ENCODE measurements at places on chromosomes 6 and 20.

DNA sequence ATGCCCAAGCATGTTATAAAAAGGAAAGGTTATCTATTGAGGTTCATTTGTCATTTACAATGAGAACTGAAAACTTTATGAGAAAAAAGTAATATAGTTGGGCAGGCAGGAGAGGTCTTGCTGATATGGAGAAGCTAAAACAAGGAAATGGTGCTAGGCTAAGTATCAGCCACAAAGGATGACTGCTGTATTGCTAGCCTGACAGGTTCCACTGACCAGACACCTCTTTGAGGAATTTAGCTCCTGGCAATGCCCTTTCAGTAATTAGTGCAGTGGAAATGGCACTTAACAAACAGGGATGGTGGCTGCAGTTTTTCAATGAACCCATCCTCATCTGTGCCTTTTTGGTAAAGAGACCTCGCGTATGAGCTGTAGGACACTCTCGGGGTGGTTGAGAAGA, 284.4 kb downstream of the ZFAND3 start:
- no peak for DNase-seq

GRCh38 chr6:34836008-34836407, 44.1 kb downstream of the BLTP3A start:
- no peak for DNase-seq

GRCh38 chr6:26301638-26302037, 63.4 kb upstream of the BTN3A2 start:
- no peak for DNase-seq

DNA sequence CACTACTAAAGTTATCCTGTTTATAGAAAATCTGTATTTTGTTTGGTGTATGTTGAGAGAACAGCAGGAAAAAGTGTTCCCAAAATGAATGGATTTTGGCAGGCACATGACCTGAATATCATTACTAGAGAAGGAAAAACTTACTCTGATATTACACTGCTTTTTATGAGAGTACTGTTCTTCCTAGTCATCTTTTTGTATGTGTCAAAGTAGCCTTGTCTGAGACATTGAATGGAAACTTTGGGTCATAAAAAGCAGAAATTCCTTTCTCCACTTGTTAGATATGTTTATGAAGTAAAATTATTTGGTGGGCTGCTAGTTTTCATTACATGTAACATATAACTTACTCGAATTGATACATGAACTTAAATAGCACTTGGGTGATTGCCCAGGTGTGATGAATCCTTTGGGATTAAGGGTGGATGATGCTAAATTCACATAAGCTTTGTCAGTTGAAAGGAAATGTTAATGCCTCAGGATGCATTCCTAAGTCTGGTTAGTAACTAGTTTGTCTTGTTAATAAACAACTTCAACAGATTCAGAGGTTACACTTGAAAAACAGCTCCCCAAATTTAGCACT, 206.7 kb downstream of the CENPW start:
- DNase-seq = no peak

GRCh38 chr6:21741221-21742109, 147.9 kb downstream of the SOX4 start:
- DNase-seq = no peak

- no peak for DNase-seq
These were observed 973.6 kb downstream of the EYS start for GRCh38 chr6:64733433-64733832.

GRCh38 chr20:22861990-22862389, 173.1 kb upstream of the SSTR4 start:
- DNase-seq = no peak

DNA sequence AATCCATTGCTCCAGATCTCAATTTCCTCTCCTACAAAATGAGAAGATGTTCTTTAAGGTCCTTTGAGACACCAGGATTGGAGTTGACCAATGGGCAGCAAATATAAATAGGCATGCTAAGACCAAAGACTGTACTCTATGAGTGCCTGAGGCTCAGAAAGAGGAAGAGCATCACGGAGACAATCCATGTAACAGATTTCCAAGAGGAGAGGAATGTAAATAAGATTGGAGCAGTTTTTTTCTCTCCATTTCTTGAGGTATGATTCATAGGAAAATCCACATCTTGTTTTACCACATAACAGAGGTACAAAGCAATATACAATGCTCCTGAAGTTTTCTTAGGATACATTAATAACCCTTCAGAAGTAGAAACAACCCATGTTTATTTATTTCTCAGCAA, 109.8 kb downstream of the UBE3D start:
- peak; percentile 60 for DNase-seq

DNA sequence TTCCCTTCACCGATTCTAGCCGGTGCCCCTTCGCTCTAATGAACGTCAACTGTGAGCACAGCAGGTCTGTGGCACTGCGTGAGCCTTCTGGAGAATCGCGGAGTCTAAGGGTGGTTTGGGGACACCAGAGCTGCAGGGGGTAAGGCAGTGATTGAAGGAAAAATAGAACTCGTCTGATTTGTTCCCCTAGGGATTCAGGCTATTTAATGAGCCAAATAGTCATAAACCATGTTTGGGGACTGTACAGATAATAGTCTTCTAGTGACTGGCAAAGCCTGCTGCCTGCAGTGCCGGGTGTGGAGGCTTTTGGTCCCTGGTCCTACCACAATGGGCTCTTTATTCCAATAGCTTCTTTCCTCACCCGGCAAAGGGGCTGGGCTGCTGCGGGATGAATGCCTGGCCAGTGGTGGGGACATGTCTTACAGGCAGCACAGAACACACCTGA, 11.1 kb upstream of the NTSR1 start:
- DNase-seq = no peak

DNA sequence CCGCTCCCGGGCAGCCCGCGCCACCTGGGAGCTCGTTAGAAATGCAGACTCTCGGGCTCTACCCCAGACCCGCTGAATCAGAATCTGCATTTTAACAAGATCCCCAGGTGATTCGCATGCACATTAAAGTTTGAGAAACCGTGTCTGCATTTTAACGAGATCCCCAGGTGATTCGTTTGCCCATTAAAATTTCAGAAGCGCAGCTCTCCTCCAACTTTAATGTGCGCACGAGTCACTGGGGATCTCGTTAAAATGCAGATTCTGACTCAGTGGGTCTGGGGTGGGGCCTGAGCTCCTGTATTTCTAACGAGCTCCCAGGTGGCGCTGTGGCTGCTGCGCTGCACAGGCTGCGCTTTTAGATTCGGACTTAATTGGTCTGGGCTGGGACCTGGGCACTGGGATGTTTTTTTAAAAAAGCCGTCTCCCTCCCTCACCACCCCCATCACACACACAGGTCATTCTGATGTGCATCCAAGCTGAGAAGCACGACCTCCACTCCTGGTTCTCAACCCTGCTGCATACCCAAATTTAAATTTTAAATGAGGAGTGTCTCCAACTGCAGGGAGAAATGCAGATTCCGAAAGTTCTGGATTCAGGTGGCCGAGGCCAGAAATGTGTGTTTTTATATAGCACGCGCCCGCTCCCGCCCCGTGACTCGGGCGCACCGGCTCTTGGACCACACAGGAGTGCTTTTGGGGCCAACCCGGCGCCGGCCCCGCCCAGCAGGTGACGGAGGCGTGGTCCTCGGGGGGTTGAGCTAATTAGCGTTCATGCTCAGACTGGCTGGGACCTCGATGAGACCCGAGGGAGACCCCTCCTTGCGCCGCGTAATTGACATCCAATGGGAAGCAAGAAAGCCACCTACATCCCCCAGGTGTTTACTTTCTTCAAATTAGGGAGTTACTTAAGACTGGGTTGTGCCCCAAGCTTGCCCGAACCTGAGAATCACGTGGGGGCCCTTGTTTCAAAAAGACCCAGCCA, 85.8 kb downstream of the ZFP64 start:
- peak; percentile 57 for DNase-seq

GRCh38 chr20:53037621-53038020, 65.5 kb downstream of the TSHZ2 start:
- no peak for DNase-seq

GRCh38 chr20:52305858-52306257, 114.3 kb upstream of the ZFP64 start:
- DNase-seq = no peak

GRCh38 chr6:1263039-1263849, 48.7 kb upstream of the FOXQ1 start:
- no peak for DNase-seq

DNA sequence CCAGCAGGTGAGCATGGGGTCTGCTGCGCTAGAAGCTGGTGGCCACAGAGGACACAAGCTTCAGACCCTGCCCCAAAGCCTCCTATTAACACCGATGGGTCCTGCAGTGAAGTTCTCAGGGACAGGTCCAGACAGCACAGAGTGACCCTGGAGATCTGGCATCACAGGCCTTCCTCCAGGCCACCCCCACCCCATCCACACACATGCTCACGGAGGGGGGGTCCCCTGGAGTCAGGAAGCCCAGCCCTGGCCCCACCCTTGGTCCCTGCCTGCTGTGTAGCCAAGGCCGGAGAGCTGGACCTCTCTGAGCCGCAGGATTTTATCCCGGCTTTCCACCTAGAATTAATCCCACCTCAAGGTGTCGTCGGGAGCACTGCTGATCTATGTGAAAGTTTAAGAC, 167.3 kb downstream of the TAF4 start:
- no peak for DNase-seq

- DNase-seq = no peak
These were observed 7.2 kb downstream of the CCR6 start for GRCh38 chr6:167130008-167130677.

DNA sequence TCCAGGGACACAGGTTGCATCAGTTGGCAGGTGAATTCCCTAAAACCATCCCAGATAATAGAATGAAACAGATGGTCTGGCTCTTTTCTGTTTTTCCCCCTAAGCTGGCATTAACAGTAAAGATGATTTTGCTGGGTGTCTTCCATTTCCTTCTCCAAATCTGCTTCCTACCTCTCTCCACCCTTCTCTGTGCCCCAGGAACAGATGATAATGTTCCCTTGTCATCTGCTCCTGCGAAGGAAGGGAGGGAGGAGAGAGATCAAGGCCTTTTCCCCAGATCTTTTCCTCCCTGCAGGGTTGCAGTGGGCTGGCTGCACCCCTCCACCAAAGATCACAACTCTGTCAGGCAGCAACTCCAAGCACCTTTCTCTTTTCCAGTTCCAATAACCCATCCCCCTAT, 156.5 kb upstream of the PRDM1 start:
- no peak for DNase-seq

DNA sequence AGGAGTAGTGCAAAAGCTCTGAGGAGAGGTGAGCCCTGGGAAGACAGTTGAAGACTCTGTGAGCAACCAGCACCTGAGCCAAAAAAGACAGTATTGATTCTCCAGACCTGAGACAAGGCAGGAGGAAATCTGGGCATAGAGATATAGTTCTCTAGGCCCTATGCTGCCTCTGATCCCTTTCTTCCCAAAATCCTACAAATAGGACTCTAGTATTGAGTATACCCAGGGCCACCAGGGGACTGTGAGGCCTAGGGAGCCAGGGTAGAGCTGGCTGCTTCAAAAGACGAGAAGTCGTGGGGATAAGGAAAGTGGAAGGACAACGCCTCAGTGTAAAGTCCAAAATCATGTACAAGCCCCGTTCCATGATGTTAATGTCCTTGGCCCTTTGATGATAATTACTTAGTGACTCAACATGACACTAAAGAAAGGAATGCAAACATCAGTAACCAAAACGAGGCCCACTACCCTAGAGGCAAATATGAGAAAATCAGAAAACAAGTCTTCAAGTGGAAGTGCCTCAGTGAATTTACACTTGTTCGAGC, 197.3 kb upstream of the PROKR2 start:
- DNase-seq = peak; percentile 40

GRCh38 chr6:3382326-3383279, 74.2 kb downstream of the SLC22A23 start:
- DNase-seq = peak; percentile 86

GRCh38 chr6:107069631-107070548, 41.9 kb downstream of the MTRES1 start:
- no peak for DNase-seq

GRCh38 chr20:14830466-14830865, 493.1 kb upstream of the FLRT3 start:
- DNase-seq = no peak

DNA sequence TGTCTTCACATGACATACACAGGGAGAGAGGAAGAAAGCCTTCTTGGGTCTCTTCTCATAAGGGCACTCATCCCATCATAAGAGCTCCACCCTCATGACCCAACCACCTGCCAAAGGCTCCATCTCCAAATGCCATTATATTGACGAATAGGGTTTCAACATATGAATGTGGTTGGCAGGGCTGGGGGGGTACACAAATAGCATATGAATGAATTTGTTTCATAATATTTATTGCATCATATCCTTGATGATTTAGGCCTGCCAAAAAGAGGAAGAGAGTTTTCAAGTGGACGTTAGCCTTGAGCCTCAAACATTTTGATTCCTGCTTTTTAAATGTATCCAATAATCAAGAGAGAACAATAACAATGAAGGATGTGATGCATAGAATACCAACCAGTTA, 26.2 kb upstream of the OPRM1 start:
- DNase-seq = no peak

DNA sequence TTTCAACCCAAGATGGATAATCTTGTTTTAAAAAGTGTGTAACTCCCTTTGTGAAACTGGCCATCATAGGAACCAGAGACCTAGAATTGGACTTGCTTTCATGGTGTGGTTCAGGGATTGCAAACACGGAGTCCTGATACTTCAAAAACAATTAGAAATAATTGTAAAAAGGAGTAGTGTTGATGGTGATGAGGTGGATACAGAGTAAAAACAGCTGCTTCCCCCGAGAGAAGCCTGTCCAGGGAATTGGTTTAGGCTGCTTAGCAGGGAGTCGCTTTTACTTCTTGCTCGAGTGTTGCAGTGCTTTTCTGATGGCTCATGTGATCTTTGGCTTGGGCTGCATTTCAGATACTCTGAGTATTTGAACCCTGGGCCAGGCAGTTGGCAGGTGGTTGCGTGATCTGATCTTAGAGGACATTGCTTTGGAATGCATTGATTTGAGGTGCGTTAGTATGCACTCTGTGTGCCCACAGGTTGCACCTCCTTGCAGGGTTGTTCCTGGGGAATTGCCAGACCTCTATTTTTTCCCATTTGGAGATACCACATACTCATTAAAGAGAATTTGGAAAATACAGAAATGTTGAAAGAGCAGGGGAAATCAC, 19.5 kb downstream of the KIF3B start:
- DNase-seq = no peak

GRCh38 chr6:3400162-3400561, 56.7 kb downstream of the SLC22A23 start:
- no peak for DNase-seq

GRCh38 chr6:131897050-131897435, 54.1 kb downstream of the CCN2 start:
- DNase-seq = no peak

- no peak for DNase-seq
These were observed 66.7 kb downstream of the CD164 start for GRCh38 chr6:109315341-109316110.

GRCh38 chr20:17210983-17211382, 15.9 kb upstream of the PCSK2 start:
- DNase-seq = peak; percentile 40

DNA sequence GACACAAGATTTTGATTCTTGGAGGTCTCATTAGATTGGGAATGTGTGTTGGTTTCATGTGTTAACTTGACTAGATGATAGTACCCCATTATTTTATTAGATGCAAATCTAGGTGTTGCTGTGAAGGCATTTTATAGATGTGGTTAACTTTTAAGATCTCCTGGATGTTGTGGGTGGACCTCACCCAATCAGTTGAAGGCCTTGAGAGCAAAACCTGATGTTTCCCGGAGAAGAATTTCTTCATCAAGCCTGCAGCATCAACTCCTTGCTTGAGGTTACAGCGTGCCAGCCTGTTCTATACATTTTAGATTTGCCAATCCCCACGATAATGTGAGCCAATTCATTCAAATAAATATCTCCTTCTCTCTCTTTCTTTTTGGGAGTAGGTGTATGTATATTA, 66.8 kb upstream of the EXOC2 start:
- DNase-seq = no peak
